Effector memory CD8-positive, alpha-beta T cell (primary cell): ENCODE measurements at places on chromosomes 3 and 15.

GRCh38 chr3:277873-278272 lies 81.3 kb downstream of the CHL1 start:
- no peak for DNase-seq

GRCh38 chr3:186841620-186842019 lies 890 bp upstream of the ADIPOQ start:
- DNase-seq = no peak

DNA sequence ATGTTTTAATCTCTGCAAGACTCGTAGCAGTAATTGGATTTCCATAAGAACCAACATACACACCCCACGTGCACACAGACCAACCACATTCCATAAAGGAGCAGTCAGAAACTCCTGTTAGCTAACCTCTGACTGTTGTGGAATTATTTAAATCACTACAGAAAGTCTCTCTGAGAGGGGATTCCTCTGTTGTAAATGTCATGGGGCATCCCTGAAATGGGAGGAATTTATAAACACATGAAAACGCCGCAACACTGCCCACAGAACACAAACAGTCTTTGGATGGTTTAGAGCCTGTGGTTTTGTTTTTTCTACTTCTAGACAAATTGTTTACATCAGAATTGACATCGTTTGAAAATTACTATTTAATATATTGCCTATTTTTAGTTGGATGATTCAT lies 740.1 kb upstream of the GRM7 start:
- DNase-seq = no peak

DNA sequence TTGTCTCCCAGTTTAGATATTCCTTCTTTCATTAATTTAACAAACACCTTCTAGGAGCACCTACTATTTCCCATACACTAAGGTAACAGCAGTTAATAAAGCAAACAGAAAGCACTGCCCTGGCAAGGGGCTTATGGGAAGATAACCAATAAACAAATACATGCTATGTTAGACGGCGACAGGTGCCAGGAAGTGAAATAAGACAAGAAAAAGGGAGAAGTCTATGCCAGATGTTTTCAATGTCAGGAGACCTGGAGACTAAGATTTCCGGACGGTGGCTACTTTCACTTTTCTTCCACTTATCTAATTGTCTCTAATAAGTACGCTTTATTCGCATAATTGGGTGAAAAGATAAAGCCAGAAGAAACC lies 32.5 kb upstream of the ZNF445 start:
- no peak for DNase-seq

- no peak for DNase-seq
These were observed 46.9 kb upstream of the SEMA6D start for GRCh38 chr15:47670365-47670764.

GRCh38 chr3:110811050-110811449 lies 260.6 kb upstream of the NECTIN3 start:
- no peak for DNase-seq

DNA sequence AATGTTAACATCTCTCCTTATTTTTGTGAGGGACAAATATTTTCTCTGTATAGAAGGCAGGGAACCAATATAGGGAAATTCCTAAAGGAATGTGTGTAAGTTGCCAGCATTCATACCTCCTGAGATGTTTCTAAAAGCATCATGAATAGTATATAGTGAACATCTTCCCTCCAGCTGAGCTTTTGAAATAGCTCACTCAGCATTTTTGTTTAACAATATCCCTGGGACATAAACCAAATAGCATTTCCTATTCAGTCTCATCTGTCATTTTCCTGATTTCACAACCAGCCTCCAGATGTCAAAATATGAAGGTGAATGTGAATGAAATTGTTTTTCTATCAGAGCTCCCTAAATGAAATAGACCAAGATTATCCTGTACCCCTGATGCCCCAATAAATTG lies 137.2 kb downstream of the PPM1L start:
- no peak for DNase-seq

DNA sequence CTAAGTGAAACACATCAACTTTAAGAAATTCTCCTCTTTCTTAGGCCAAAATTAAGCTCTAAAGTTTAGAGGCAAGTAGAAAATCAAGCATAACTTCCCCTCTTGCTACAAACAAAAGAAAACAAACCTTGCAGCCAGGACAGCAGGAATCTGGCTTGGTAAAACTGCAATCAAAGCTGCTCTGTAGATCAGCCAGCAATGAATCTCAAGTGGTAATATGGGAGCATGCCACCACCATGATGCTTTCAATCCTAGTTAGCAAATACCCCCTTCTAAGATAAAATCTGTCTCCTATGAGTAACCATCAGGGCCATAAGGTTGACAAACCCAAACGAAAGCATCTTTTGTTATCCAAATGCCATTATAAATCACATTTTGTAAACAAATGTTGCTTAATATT lies 208.3 kb upstream of the PLSCR5 start:
- DNase-seq = no peak

DNA sequence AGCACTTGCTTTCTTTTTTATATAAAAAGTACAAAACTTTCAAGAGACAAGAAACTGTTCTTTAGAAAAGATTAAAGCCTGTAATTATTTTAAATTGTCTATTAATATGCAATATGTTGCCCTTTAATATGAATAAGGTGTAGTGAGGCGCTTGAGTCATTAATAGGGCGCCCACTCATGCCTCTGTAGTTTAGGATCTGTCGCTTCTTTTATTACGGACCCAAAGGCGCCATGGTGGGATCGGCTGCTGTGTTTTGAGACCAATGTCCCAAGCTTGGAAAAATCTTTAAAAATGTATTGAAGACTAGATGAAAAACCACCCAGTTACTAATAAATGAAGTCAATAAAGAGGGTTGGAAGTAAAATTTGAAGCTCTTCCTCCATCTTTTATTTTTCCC lies 259.5 kb upstream of the MEIS2 start:
- no peak for DNase-seq

- DNase-seq = peak; percentile 12
These were observed 115.7 kb upstream of the TSPAN3 start for GRCh38 chr15:77186594-77187011.

GRCh38 chr3:58952128-58952917 lies 97.5 kb downstream of the CFAP20DC start:
- DNase-seq = no peak
